ENCODE measurements at places on chromosomes 1 and 21.

DNA sequence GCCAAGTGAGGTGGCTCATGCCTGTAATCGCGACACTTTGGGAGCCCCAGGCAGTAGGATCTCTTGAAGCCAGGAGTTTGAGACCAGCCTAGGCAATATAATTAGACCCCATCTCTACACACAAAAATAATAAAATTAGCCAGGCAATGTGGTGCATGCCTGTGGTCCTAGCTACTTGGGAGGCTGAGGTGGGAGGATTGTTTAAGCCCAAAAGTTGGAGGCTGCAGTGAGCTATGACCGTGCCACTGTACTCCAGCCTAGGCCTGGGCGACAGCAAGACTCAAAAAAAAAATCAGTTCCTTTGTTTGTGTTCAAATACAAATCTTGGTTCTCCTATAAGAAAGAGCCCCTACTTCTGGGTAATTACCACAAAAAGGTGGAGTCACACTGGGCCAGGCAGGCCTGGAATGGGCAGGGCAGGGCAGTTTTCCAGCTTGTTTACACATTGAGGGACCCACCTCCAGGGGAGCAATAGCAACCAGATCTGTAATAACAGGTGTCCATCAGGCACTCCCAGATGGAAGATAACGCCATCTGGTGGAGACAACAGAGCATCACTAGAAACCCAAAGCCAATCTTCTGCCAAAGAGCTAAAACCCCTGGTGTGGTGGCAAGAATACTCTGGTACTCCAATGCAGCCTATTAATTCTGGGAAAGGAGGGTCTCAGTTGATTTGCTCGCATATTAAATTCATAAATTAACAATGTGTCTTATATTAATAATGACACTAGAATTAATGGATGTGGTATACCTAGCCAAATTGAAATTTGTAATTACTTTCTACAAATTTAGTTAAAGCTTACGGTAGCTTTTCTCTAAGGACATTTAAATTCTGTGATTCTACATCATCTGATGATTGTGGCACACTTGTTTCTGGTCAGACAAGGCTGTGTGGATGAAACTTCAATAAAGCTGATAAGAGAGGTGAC, 13.2 kb downstream of the PPP1R15B start:
- DNase-seq = peak; percentile 73

DNA sequence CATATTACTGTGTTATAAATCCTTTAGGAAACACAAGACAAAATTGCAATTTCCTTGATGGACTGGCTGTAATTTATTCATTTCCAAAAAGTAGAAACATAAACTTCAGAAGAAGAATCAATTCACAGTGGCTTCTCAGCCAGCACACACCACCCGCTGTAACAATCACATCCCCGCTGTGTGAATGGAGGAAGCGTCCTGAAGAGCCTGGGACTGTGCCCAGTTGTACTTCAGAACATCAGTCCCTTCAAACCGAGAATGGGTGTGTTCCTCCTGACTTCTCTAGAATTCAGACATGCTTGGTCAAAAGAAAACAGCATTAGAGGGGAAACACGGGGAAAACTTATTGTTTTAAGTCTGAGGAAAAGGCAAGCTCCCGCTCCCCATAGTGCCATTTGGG, 28.8 kb upstream of the CD84 start:
- DNase-seq = no peak

DNA sequence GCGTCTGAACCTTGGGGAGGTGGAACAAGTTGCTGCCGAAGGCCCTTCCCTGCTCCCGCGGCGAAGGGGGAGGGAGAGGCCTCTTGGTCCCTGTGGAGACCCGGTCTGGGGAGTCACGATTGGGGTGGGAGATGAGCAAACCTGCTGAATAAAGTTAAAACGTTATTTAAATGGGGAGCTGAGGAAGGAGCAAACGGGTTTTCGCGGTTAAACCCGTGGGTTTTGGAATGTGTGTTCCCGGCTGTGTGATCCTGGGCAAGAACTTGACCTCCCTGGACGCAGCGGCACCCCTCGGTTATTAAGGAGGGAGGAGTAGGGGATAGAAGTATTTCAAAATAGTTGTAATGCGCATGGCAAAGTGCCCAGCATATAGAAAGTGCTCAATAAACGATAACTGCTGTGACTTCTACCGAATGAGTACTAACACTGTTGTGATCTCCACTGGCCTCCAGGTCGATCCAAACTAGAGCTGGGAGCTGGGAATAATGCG, 3.4 kb downstream of the FAM110D start:
- DNase-seq = no peak

GRCh38 chr1:6873298-6874015, 88.2 kb downstream of the CAMTA1 start:
- no peak for DNase-seq

- no peak for DNase-seq
Measured at GRCh38 chr21:44885615-44886014, 12.1 kb upstream of the PTTG1IP start.

GRCh38 chr1:60963167-60963940, 119.0 kb upstream of the NFIA start:
- DNase-seq = no peak

DNA sequence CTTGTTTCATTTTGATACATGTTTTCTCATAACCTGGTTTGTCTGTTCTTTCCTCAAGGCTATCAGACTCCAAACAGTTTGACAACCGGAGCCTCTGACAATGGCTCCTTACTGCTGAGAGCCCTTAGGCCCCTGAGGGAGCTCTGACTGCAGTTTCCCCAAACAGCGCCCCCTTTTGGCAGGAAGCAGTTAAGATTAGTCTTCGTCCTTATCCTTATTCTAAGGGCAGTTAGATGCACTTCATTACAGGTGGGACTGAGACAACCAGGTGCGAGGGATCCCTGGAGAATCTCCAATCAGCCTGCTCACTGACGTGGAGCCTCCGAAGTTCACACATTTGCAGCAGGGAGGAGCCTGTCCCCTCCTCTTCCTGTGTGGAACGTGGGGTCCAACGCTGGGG, 393.1 kb downstream of the BRINP3 start:
- DNase-seq = no peak

Measured in hematopoietic multipotent progenitor cell treated with erythropoietin and hydrocortisone succinate and interleukin-3 and kit ligand, for 15 days (in vitro differentiated cells).